Cerebellar cortex (tissue), 1 donor: ENCODE measurements at places on chromosomes 6 and 20.

DNA sequence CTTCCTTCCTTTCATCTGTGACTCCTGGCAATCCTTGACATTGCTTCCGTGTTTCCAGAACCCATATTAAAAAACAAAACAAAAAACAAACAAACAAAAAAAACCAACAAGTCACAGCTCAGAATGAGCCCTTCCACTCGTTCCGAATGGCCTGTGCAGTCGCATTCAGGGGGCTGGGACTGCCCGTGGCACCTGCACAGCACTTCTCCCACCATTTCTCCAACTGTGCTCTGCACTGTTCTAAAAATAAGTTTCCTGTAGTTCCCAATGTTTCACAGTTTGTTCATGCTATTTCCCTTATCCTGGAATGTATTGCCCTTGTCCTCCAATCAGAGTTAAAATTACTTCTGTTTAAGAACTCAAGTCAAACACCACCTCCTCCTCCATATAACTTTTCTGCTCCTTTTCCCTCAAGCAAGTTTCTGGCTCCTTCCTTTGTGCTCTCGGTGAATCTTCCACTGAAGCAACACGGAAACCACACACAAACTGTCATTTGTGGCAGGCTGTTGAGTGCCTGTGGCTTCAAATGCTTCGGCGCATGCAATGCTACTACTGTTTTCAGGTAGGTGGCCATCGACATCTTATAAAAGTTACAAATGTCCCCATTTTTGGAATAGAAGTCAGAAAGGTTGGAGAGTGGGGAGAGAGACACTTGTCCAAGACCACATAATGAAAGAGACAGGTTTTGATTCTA lies 57.7 kb downstream of the PDE10A start:
- no peak for DNase-seq

DNA sequence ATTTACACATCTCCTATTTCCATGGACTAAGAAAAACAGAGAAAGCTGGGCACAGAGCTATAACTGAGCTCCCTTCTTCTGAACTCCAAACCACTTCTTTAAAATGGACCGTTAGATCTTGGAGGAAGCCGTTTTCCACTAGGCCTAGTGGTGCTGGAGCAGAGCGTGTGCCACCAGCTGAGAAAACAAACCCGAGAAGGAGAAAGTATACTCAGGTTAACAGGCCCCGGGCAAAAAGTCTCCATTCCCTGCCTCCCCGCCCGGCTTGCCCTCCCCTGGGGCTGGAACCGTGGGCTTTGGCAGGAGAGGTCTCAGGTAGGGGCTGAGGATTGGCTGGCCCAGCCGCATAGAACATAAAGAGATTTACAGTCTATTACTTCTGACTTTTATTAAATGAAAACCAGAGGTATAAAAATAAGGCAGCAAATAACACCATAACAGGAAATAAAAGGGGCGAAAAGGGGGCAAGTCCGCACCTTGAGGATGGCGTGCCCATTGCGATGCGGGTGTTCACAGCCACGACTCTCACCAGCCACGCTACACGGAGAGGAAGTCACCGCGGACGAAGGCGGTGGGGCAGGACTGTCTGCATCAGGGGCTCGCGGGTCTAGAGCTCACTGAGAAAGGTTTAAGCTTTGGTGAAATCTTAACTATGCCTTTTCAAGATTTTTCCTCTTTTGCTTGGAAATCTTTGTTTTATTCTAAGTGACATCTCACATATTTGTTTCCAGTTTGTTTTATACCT lies 191.2 kb upstream of the GMDS start:
- DNase-seq = no peak

DNA sequence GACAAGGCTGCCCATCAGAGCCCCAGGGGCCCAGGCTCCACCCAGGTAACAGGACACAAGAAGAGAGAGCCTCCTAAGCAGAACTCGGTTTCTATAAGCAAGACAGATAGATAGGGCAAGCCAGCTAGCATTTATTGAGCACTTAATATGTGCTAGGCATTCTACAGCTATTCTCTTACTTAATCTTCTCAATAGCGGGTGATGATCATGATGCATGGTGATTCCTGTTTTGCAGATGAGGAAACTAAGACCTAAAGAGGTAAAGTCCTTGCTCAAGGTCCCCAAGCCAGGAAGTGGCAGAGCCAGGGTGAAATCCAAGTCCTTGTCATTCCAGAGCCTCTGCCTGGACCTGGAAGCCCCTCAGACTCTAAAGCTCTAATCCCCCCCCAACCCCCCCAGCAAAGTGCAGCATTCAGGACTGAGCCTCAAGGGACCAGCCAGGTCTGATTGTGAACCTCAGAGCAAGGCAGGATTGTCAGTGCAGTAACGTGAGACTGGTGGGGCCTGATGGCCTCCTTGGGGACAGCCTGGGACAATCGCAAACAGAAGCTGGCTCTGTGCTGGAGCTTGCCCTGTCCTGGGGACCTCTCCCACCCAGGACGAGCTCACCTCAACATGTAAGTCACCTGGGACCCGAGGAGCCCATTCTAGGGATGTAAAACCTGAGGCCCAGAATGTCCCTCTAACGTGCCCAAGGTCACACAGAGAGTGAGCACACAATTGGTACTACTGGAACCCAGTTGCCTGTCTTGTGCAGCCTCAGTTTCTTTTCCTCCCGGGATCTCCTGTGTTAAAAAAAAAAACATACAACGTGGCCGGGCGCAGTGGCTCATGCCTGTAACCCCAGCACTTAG lies 48.4 kb upstream of the PTGIS start:
- DNase-seq = no peak

DNA sequence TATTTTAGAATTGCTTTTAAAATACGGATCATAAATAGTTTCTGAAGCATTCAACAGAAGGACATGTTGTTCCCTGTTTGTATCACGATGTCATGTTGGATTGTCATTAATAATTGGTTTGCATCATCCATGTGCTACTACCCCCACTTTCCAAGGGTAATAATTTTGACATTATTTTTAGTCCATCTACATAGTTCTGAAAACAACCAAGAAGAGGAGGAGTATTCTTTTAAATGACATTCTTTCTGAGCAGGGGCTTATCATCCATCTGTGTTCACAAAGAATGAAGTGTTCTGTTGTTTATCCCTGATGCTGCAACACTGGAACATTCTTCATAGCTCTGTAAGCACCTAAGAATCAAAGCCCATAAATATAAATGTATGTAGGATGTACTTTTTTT lies 151.0 kb upstream of the CITED2 start:
- DNase-seq = no peak

GRCh38 chr20:6768228-6769140 lies 998 bp downstream of the BMP2 start:
- no peak for DNase-seq

GRCh38 chr6:170257376-170257775 lies 33.5 kb downstream of the DLL1 start:
- no peak for DNase-seq

DNA sequence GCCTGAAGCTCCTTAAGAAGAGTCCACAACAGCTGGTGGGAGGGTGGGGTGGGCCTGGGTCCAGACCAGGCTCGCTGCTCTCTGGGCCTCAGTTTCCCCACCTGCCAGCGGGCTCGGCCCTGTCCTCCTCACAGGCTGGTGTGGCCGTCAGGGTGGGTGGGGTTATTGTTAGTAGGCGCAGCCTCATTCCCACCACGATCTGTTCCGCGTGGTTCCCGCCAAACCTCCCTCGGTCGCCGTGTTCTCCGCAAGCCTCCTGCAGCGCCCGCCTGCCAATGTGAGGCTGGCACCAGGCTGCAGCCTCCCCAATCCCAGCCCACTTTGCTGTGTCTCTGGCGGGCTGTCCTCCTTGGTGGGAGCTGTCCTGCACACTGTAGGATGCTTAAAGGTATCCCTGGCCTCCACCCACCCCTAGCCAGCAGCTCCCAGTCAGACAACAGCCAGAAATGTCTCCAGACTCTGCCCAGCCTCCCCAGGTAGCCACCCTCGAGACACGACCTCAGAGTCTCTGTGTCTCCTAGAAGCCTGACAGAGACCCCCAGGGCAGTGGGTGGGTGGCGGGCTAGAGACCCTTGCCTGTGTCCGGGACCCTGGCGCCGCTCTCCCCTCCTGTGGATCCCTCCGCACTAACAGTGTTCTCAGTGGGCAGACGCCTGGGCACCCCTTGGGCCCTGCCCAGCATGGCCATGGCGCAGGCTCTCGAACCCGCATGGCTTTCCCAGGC lies 15.3 kb downstream of the SLC17A9 start:
- DNase-seq = no peak

- peak; percentile 73 for DNase-seq
Observed at GRCh38 chr6:56570413-56571359, 72.0 kb downstream of the DST start.

GRCh38 chr6:16216501-16217155 lies 21.8 kb upstream of the GMPR start:
- DNase-seq = no peak

DNA sequence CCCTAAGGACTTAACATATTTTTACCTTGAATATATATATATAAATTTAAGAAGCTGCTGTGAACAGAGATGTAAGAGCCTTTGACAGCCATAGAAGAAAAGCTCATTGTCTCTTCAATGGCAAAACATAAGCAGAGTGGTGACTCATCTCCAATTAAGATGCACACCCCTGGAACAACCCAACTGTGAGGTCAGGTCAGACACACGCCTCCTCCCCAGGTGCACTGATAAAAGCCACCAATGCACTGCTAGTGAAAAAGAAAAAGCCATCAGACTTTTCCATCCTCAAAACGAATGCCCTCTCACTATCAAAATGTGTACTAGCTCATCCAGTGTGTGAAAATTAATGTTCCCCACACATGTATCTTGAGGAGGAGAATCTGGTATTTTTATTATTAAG lies 100.1 kb downstream of the SMLR1 start:
- no peak for DNase-seq

GRCh38 chr6:16334671-16335070 lies 96.3 kb downstream of the GMPR start:
- DNase-seq = no peak

- no peak for DNase-seq
Observed at GRCh38 chr20:47503685-47504084, 2.0 kb downstream of the NCOA3 start.

GRCh38 chr6:75262716-75263400 lies 19.3 kb upstream of the COX7A2 start:
- DNase-seq = no peak

DNA sequence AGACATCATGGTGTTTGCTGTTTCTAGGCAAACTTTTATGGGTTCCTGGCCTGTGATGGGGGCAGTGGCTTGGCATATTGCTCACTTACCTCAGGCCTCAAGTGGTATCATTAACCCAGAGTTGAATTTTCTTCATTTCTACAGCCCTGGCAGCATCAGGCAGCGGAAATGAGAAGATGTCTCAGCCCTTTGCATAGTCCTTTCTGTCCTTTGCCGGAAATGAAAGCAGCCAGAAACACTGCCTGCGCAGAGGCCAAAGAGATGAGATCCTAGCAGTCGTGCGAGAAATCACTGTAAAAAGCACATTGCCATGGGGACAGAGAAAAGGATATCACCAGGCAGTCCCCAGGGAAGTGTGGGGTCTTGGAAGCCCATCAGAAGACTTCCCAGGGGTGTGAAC lies 37.4 kb upstream of the KCNG1 start:
- no peak for DNase-seq

DNA sequence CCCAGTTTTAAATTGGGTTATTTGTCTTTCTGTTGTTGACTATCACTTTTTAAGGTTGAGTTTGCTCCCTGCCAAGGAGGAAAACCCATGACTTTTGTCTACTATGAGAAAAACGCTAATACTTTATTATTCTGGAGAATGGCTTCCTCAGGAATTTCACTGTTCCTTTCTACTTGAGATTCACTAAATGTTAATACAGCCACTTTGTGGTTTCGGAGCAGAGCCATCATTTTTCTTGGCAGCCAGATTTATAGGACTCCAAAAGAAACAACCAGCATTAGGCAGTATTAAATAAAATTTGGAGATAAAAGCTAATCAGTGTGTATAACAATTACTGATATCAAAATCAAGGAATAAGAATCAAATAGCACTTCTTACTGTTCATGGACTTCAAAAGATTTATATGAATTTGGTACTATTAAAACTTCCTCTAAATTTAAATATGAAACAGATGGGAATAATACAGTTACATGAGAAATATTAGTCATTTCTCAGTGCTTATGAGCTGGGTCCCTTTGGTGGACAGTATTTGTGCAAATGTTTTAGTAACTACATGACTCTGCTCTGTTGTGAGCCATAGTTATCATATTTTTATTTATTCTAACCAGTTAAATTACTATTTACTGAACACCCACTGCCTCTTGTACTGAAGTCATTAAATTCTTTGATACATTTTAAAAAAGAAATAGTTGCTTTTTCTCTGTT lies 64.1 kb upstream of the FBXO30 start:
- DNase-seq = no peak

GRCh38 chr20:4167261-4168021 lies 152.1 kb upstream of the RNF24 start:
- no peak for DNase-seq

DNA sequence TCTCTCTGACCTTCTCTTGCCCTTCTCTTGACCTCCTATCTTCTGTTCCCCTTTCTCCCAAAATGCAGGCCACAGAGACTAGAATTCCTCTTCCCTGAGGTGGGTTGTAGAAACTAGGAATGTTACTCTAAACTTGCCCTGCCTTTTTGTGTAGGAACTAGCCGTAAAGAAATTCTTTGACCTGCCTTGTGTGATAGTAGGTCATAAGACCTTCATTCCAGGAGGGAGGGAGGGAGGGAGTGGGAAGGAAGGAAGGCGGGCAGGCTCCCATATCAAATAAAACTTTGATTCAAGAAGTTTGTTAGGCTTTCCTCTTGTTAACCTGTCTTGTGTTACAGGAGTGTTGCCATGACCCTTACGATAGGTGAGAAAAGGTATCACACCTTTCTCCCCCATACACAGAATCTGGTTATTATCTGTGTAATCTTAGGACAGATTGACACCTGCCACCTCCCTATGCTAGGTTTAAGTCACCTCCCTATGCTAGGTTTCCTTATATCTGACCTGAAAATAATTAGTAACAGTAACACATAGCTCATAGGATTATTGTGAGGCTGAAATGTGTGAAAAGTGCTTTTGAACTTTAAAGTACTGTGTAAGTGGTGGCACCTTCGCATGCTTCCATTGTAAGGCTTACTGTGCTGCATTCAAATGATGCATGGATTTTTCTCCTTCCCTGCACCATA lies 32.6 kb upstream of the FUCA2 start:
- no peak for DNase-seq

- DNase-seq = no peak
Observed at GRCh38 chr20:58028123-58028522, 200.3 kb downstream of the ANKRD60 start.
